Astrocyte (in vitro differentiated cells and primary cell): ENCODE measurements at places on chromosomes 2 and 18.
A peak's percentile ranks its signal among the peaks of the same experiment; 100 is the strongest.

GRCh38 chr2:42777883-42778805, 14.2 kb upstream of the OXER1 start:
- peak; percentile 6 for DNase-seq

GRCh38 chr2:25521665-25522387, 151.6 kb downstream of the DTNB start:
- DNase-seq = peak; percentile 48

DNA sequence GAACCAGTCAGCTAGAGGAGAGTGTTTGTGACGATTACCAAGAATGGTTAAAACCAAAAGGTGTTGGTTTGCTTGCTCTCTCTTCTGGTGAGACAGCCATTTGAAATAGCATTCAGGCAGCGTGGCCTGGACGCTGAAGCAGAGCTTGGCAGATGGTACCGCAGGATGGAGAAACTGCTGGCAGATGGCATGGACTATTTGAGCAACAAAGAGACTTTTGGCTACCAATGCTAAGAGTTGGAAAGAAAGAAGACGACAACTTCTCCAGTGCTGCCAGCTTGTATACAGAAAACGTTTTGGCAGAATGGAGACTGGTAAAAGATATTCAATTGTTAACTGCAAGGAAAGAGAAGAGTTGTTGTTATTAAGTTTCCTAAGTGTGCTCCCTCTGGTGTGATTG, 315.0 kb downstream of the PARD3B start:
- no peak for DNase-seq

DNA sequence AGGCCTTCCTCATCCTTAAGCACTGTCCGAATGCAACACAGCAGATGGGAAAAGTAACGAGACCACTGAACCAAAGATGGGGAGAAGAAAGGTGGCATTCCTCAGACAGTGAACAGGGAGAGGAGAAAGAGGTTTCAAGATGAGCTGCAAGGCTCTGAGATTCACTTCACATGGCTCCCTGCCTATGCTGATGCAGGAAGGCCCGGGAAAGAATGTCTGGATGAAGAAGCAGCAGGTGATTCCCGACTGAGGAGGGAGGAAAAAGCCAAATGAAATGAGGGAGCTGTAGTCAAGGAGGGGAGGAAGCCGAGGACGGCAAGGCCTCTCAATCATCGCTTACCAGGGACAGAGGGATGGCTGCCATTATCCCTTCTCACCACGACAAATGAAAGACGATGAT, 98.5 kb upstream of the BOD1L2 start:
- DNase-seq = no peak

- DNase-seq = no peak
Observed at GRCh38 chr18:54945576-54946125, 13.6 kb downstream of the CCDC68 start.

GRCh38 chr2:24015562-24016375, 5.9 kb downstream of the MFSD2B start:
- peak; percentile 59 for DNase-seq

- DNase-seq = no peak
Observed at GRCh38 chr2:15127876-15128275, 433.3 kb downstream of the NBAS start.

DNA sequence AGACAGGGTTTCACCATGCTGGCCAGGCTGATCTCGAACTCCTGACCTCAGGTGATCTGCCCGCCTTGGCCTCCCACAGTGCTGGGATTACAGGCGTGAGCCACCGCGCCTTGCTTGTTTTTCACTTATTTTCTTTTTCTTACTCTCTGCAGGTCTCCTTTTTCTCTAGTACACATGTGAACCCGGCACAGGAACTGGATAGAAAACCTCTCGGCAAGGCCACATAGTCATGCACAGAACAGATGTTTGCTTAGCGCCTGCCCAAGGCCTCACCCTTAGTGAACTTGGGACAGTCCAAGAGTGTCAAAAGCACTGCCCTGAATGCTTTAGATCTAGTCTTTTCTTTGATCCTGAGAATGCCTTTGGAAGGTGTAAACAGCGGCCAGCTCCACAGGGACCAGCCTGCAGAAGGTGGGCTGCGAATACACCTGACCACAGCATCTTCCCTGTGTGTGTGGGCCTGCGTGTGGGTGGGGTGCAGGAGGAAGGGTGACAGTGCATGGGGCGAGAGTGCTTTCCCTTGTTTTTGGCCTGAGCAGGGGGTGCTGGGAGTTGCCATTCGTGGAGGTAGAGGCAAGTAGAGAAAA, 27.0 kb downstream of the IMPA2 start:
- no peak for DNase-seq
